ENCODE measurements at places on chromosomes 2 and 18. TPM values are rescaled to one million over a fixed set of nuclear protein-coding genes. Genes with fewer than 3 reads are reported as not detected.

The FHOD3 gene
- total RNA-seq, result 8.7 TPM

The NEU2 gene
- not detected for total RNA-seq

The HOXD12 gene
- total RNA-seq, result not detected

The LRRFIP1 gene
- 59.6 TPM for total RNA-seq

The RBM45 gene
- 9.9 TPM for total RNA-seq

The AP1S3 gene
- 25.5 TPM for total RNA-seq

The APCDD1 gene
- total RNA-seq, result 1.0 TPM

The ARHGAP15 gene
- total RNA-seq, result not detected

The PPM1G gene
- 183 TPM for total RNA-seq

The CROCC2 gene
- not detected for total RNA-seq

The SLC4A3 gene
- 5.6 TPM for total RNA-seq

All from GM23338 (cell line).